ENCODE measurements at places on chromosomes 7 and 10.
A peak's percentile ranks its signal among the peaks of the same experiment; 100 is the strongest.

DNA sequence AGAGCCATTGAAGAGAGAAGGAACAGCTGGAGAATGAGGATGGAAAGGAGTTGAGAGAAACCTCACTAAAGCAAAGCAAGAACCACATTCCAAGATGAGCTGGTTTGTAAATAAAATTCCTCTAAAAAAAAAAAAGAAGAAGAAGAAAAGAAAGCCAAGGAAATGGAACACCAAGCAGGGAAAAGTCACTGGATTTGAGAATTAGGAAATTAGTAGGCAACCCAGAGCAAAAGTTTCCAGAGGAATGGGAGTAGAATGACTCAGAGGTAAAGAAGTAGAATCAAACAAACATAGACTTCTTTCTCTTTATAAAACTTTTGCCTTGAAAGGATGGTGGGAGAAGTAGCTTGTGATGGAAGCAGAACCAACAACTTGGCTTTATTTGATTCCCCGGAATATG, 3.9 kb downstream of the CH25H start:
- no peak for DNase-seq

DNA sequence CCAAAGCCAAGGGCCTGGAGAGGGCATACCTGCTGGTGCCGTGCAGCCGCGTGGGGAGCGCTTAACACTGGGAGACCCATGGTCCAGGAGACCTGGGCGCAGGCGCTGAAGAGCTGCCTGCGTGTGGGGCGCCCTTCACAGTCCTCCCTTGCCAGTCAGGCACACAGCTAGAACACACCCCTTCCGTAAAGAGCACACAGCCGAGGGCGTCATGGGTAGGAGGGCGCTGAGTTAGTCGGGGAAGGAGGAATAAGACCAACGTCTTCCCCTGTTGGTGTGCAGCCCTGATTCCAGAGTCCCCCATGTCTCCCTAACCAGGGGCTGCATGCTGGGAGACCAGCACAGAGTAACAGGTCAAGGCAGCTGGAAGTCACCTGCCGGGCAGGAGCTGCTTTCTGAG, 273.9 kb downstream of the USP6NL start:
- DNase-seq = no peak

DNA sequence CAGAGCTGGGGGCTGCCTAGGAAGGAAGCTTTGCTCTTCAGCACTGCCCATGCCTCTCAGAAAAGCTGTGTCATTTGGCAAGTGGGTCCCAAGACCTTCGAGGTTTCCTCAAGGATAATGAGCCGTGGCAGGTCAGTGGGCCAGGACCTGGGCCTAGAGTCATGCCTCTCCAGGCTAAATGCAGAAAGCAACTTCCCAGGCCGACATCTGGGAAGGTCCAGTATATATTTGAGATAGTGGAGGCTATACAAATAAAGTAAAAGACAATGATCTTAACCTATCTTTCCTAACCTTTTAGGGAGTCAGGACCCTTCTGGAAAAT, 2.4 kb upstream of the HOXA10 start:
- no peak for DNase-seq

DNA sequence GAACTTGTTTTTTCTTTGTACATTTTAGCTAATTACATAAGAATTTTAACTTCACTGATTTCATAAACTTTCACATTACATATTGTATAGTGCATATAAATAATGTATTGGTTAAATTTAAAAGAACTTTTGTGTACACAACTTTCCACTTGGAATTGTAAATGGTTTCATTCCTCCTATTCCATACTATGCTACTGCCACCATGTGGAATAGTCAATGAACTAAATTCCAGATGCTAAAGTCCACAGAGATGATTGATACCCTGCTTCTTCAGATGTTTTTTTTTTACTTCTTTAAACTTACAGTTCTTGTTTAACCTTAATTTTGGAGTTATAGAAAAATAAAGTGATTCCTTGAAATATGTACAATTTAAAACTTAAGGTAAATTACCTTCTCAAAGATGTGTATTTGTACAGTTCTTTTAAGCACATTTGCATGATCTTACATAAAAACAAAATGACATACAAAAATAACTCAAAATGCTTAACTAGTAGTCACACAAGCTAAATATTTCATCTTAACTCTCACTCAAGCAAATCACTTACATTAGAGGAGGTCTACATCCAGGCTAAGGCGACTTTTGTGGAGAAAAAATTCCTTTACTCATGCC, 247.6 kb upstream of the HGF start:
- DNase-seq = no peak

DNA sequence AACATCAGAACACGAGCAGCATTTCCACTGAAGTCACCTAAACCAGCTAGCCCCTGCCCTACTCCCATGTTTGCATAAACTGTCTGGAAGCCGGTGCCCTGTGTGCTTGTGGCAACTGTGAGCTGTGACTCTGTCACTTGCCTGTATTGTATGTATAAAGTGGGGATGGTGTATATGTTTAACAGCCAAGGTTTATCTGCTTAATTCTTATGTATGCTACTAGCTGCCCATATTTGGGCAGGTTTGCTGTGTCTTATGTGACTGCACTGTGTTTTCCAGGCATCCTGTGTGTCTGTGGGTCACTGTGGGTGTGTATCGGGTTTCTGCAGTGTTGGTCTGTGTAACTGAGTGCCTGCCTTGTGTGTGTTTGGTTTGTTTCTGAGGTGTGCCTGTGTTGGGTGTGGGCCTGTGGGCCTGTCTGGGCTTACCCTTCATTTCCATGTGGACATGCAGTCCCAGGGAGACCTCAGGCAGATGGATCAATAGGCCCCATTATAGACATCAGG, 9.3 kb downstream of the LBX1 start:
- DNase-seq = no peak

DNA sequence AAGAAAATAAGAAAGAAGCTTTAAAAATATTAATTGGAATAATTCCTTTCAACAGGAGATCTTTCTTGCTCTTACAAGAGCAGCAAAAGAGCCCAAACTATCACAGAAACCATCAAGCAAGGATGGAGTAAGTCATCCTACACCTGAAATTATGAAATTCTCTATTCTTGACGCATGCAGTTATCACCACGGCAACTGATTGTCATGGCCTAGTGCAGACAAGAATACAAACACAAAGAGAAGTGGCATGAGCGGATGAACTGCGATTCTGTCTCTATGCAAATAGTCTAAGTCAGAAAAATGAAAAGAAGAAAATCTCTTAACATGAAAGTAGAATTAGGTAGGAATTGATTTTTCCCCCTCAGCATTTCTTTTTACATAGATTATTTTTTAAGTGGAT, 54.8 kb upstream of the SLC35B4 start:
- DNase-seq = no peak

DNA sequence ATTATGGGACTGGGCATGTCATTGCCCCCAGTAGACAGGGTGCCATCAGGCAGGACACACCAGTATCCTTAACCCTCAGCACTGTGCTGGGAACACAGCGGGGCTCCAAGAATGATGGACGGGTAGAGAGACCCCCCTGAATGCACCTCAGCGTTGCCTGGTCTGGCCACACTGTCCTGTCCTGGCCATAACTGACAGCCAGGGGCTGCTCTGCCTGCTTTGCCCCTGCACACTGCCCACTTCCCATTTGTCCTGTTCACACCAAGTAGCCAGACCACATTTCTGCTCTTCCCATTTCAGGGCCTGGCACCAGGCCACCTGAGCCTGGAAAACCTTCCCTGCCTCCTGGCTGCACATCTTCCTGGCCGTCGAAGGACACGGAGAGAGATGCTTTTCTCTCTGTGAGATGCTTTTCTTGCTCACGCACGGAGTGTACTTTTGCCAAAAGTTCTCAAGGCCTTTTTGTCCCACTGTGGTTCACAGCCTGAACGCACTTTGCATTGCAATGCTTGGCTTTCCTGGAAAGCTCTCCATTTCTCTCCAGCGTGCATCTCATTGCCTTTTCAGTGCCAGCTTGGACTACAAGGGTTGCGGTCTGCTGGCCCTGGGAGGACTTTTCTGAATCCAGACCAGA, 131.0 kb upstream of the EEPD1 start:
- DNase-seq = no peak

- DNase-seq = no peak
Observed at GRCh38 chr10:4470231-4470835, 355.7 kb upstream of the AKR1E2 start.

- DNase-seq = no peak
Observed at GRCh38 chr10:70899096-70899495, 10.7 kb upstream of the PCBD1 start.

- no peak for DNase-seq
Observed at GRCh38 chr7:28061824-28062196, 118.8 kb downstream of the JAZF1 start.

DNA sequence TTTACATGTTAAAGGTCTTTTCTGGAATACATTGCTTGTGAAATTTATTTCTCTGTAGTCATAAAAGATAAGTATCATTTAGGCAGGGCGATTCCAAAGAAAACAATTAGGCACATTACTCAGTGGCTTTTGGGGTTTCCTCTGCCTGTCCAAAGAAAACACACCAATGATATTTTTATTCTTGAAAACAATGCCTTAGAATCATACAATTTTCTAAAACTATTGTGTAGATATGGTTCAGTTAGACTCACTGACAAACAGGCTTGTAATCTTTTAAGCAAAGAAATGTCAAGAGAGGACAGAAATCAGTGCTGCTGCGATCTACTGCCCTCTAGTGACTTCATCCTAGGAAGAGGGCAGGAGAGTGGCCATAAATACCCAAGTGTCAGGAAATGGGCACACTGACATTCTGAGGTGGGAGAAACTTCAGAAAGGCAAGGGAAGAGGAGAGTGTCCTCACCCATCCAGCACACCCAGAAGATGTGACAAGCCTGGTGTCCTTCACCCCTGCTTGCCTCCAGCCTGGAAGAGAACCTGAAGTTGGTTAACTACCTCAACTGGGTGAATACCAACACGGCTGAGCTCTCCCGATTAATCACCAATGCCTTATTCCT, 120.5 kb downstream of the GALNT11 start:
- no peak for DNase-seq

DNA sequence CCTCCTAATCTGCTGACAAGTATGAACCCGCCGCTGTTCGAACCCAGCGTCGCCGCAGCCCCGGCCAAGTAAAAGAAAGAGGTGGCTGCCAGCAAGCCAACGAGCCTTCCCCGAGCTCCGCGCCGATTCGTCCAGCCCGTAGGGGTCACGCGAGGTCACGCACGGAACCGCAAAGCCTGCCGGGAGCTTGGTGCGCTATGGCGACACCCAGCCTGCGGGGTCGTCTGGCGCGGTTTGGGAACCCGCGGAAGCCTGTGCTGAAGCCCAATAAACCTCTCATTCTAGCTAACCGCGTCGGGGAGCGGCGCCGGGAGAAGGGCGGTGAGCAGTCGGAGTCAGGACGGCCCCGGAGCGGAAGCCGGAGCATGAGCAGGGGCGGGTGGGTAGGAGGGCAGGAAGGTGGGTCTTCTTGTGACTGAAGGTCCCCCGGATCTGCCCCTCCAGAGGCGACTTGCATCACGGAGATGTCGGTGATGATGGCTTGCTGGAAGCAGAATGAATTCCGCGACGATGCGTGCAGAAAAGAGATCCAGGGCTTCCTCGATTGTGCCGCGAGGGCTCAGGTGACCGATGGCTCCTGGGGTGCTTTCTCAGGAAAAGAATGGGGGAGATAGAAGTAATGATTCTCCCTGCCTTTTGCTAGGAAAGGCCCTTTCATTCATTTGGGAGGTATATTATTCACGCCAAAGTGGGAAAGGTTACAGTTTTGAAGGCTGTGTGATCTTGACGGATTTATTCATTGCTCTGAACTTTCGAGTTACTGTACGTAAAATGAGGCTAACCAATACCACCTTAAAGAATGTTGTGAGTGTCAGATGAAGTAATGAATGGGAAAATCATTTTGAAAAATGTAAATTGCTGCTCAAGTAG, at the start of gene CHCHD1:
Gene CHCHD1, plus strand, starts transcription at position 170 of the 870 bp plus-strand sequence. Its CDS starts 28 bp downstream, at position 198.
- DNase-seq = peak; percentile 39

DNA sequence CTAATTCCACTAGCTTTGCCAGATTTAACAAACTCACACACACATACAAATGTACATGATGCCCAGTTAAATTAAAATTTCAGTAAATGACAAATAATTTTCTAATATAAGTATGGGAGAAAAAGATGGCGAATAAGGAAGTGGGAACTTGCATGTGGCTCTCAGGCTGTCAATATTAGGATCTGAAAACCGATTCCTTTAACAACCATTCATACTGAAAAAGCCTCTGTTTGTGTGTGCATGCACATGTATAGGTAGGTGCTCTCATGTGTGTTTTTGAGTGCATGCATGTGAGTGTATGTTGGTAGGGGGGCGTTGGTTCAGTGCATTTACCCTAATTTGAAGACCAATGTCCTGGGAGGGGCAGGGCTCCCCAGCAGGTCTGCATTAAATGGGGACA, 125.3 kb downstream of the HTR7 start:
- no peak for DNase-seq

- DNase-seq = no peak
Observed at GRCh38 chr7:113015034-113015645, 71.5 kb downstream of the GPR85 start.

- DNase-seq = no peak
Observed at GRCh38 chr7:74092321-74092963, 8.8 kb downstream of the LIMK1 start.

DNA sequence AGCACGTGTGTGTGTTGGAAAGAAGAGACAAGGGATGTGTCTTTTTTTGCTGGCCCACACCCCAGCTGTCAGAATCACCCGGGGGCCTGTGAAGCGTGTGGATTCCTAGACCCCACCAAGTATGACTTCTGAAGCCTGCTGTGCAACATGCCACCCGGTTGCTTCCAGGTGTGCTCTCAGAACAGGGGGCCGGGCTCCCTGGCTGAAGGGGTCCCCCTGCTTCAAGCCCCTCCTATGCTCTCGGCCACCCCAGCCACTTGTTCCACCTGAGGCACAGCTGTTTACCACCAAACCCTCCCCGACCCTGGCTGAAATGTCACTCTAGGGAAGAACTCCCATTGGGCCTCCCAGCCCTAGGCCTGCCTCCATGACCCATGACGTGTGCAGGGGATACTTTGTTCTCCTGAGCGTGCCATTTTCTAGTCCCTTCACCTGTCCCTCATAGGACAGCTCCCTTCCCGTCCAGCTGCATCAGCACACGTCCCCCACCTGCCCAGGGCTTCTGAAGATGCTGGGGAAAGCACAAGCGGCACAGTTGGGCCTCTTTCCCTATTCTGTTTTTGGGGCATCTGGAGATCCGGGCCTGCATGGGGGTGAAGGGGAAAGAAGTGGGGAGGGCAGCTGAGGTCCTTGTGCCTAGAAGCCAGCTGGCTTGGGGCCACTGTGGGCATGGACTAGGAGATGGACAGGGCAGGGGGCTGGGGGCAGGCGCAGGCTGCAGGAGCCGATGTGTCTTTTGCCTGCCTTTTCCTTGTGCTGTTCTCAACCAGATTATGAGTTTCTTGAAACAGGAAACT, 33.3 kb downstream of the CRHR2 start:
- no peak for DNase-seq

Measured in GOT3 (cell line).